Activated CD4-positive, alpha-beta T cell treated with anti-CD3 and anti-CD28 coated beads for 36 hours (primary cell): ENCODE measurements at places on chromosomes 1 and 21. TPM values are rescaled to one million over a fixed set of nuclear protein-coding genes. Genes with fewer than 3 reads are reported as not detected.

The LDLRAD1 gene
- not detected for total RNA-seq

The CEP170 gene
- total RNA-seq, result 56.7 TPM

The CASQ2 gene
- total RNA-seq, result not detected

The RC3H1 gene
- total RNA-seq, result 37.0 TPM

The C1orf185 gene
- total RNA-seq, result not detected

The GJA4 gene
- total RNA-seq, result not detected

The NUDT4B gene
- 0.41 TPM for total RNA-seq

- H3K4me1 ChIP-seq, result no peaks in the 10 kb centered on the region
- H3K27me3 ChIP-seq, result peaks cover 3% of the 10 kb centered on the region
- H3K36me3 ChIP-seq, result no peaks in the 10 kb centered on the region
- DNase-seq, result no peak
- H3K4me3 ChIP-seq, result no peak overlapping the region
These were observed 82.9 kb downstream of the HLX start for GRCh38 chr1:220962031-220962751.

DNA sequence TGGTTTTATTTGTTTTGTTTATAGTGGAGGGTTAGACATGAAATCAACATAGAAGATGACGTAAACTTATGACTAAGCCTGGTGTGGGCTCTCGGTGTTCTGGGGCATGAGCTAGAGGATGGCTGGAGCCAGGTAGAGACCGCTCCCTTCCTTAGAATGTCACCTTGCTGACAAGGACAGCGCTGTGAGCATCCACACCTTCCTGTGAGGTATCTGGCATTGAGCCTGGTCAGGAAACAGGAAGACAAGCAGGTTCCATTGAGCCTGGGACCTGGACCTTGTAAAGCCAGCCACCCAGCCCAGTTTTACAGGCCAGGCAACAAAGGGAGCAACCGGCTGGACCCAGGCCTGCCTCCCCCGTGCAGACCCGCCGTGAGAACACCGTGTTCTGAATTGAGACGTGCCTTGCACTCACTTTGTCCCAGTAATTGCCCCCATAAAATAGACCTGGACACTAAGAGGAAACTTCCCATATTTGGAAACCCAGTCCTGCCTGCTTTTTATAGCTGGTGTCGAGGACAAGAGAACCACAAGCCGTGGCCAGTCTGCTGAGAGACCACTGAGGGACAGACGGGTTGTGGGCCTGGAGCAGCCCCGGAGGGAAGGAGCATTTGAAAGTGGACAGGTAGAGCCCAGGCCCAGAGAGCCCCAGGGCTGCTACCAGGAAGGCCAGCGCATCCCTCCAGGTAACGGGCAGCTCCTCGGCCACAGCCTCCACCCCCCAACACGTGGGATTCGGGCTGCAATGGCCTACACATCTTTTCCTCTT is 78.0 kb downstream of the PDE9A start:
- DNase-seq, result no peak
- no peak overlapping the region for H3K4me3 ChIP-seq
- peaks cover 16% of the 10 kb centered on the region for H3K4me1 ChIP-seq
- no peak overlapping the region for H3K27ac ChIP-seq
- H3K27me3 ChIP-seq, result no peaks in the 10 kb centered on the region

- peaks cover 5% of the 10 kb centered on the region for H3K27me3 ChIP-seq
- H3K36me3 ChIP-seq, result no peaks in the 10 kb centered on the region
- no peak overlapping the region for H3K4me3 ChIP-seq
These were observed 23.4 kb downstream of the DMRTB1 start for GRCh38 chr1:53482441-53483153.

DNA sequence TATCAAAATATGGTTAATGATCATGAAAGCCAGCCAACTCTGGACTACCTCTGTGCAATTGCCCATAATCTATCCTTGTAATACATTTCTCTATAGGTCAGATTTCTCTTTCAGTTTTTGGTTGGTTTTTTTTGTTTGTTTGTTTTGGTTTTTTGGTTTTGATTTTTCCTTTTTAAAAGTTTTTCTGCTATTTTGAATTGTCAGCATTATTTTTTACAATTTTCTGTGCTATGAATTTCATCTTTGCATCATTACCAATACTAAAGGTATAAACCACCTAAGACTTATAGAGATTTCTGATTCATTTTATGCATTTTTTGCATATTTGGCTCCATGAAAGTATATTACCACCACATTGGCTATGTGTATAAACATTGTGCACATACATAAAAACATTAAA is 799.6 kb downstream of the ADGRL2 start:
- no peak overlapping the region for H3K4me3 ChIP-seq
- no peaks in the 10 kb centered on the region for H3K27me3 ChIP-seq
- H3K27ac ChIP-seq, result no peak overlapping the region

GRCh38 chr1:68010090-68010489 is 40.3 kb downstream of the DIRAS3 start:
- no peaks in the 10 kb centered on the region for H3K36me3 ChIP-seq
- no peak for DNase-seq
- H3K4me3 ChIP-seq, result no peak overlapping the region

- H3K27me3 ChIP-seq, result no peaks in the 10 kb centered on the region
- H3K36me3 ChIP-seq, result peaks cover 1% of the 10 kb centered on the region
- no peak overlapping the region for H3K27ac ChIP-seq
- no peak overlapping the region for H3K4me3 ChIP-seq
These were observed 28.4 kb upstream of the RUNX1 start for GRCh38 chr21:35077466-35077865.

DNA sequence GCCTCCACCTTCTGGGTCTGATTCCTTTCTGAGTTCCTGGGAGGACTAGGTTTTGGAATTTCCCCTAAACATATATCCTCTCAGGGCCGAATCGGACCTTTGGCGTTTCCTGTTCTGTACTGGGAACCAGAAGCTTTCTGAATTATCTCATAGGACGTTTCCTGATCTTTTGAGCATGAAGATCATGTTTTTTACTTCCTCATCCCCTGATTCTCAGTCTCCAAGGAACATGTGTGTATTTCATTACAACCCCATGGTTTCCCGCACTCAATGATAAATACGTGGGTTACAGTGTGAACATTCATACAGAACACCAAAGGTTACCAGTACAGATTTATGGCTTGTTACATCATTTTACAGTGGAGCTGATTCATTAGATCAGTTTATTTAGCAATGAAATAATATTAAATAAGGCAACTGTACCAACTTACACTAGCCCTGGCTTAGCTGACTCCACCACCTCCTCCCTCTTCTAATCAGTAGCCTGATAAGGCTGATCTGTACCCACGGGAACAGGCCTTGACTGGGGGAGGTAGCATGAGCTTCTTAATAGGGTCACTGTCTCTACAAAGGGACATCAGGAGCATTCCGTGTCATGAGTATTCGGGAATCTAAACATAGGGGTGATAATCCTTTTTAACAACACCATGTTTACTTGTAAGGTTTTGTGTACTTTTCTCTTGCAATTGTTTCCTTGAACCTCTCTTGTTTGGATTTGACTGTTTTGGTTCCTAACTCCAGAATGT is 57.8 kb upstream of the ERRFI1 start:
- H3K27ac ChIP-seq, result no peak overlapping the region
- H3K27me3 ChIP-seq, result peaks cover 5% of the 10 kb centered on the region
- no peaks in the 10 kb centered on the region for H3K4me1 ChIP-seq

- peaks cover 43% of the 10 kb centered on the region for H3K4me1 ChIP-seq
- H3K27ac ChIP-seq, result peak overlapping the region; percentile 70
- peaks cover 28% of the 10 kb centered on the region for H3K36me3 ChIP-seq
- H3K27me3 ChIP-seq, result no peaks in the 10 kb centered on the region
- no peak for DNase-seq
These were observed 25.3 kb downstream of the SLC30A7 start for GRCh38 chr1:100921110-100921706.

DNA sequence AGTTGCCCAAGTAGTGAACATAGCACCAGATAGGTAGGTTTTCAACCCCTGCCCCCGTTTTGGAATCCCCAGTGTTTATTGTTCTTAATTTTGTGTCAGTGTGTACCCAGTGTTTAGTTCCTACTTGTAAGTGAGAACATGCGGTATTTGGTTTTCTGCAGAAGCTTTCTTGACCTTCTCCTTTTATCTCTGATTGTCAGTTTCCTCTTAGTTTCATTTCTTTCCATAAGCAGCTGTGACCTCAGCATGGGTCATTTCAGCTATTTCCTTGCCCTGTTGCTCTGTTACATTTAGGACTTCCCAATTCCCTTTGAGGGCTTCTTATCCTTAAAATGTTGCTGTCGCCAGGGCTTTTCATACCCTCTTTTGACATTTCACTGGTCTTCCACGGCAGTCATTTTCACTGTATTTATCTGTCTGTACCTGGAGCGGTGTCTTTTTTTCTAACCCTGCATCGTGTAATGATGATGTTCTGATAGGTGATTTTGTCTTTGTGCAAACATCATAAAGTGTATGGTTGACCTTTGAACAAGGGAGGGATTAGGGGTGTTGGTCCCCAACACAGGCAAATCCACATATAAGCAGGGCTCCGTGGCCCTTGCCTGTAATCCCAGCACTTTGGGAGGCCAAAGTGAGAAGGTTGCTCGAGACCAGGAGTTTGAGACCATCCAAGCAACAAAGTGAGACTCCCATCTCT is 15.0 kb downstream of the ITSN1 start:
- no peak overlapping the region for H3K27ac ChIP-seq
- DNase-seq, result no peak
- H3K4me3 ChIP-seq, result no peak overlapping the region
- H3K36me3 ChIP-seq, result no peaks in the 10 kb centered on the region

- peaks cover 9% of the 10 kb centered on the region for H3K4me1 ChIP-seq
- no peak overlapping the region for H3K27ac ChIP-seq
- H3K4me3 ChIP-seq, result no peak overlapping the region
- no peak for DNase-seq
- H3K27me3 ChIP-seq, result no peaks in the 10 kb centered on the region
These were observed 65.2 kb downstream of the OBSCN start for GRCh38 chr1:228272831-228273571.

- no peak for DNase-seq
- H3K4me3 ChIP-seq, result peak overlapping the region; percentile 96
These were observed 1.7 kb downstream of the ACBD6 start for GRCh38 chr1:180500689-180501088.

GRCh38 chr1:5718831-5719632 is 273.2 kb downstream of the NPHP4 start:
- no peak for DNase-seq
- peaks cover 7% of the 10 kb centered on the region for H3K27me3 ChIP-seq
- H3K4me3 ChIP-seq, result no peak overlapping the region
- H3K4me1 ChIP-seq, result no peaks in the 10 kb centered on the region

GRCh38 chr1:199868777-199869176 is 158.7 kb upstream of the NR5A2 start:
- peaks cover 5% of the 10 kb centered on the region for H3K27me3 ChIP-seq
- no peak for DNase-seq
- no peaks in the 10 kb centered on the region for H3K4me1 ChIP-seq
- no peak overlapping the region for H3K4me3 ChIP-seq
- H3K27ac ChIP-seq, result no peak overlapping the region
- H3K36me3 ChIP-seq, result no peaks in the 10 kb centered on the region

- peaks cover 15% of the 10 kb centered on the region for H3K4me1 ChIP-seq
- H3K27me3 ChIP-seq, result no peaks in the 10 kb centered on the region
- H3K27ac ChIP-seq, result no peak overlapping the region
- H3K36me3 ChIP-seq, result peaks cover 58% of the 10 kb centered on the region
- H3K4me3 ChIP-seq, result no peak overlapping the region
These were observed 10.4 kb downstream of the KDM4A start for GRCh38 chr1:43660355-43660754.
